Cerebellar nuclear complex (tissue), 1 donor: ENCODE measurements at places on chromosomes 11 and 22.

GRCh38 chr11:20873054-20873453, 203.7 kb downstream of the NELL1 start:
- DNase-seq, result no peak

- no peak for DNase-seq
Measured at GRCh38 chr11:72805216-72805615, 9.0 kb upstream of the ATG16L2 start.

DNA sequence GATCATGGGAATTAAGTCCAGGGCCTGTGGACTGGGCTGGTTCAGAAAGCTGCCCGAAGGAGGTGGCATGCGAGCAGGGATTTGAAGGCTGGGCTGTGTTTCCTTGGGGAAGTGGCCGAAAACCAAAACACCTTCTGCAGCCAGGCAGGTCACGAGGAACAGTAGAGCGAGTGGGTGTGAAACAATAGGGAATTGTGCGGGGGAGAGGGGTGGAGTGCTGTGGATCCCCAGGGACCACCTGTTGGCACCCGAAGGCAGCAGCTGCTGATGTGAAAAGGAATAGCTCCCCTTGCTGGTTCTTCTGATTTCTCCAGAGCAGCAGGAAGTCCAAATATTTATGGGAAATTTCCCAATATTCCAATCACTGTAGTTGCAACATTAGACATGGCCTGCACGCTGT, 24.6 kb downstream of the TP53I11 start:
- no peak for DNase-seq

- no peak for DNase-seq
Measured at GRCh38 chr11:20373568-20374209, 10.2 kb downstream of the HTATIP2 start.

GRCh38 chr22:19981171-19981960, 35.3 kb downstream of the ARVCF start:
- DNase-seq, result no peak

DNA sequence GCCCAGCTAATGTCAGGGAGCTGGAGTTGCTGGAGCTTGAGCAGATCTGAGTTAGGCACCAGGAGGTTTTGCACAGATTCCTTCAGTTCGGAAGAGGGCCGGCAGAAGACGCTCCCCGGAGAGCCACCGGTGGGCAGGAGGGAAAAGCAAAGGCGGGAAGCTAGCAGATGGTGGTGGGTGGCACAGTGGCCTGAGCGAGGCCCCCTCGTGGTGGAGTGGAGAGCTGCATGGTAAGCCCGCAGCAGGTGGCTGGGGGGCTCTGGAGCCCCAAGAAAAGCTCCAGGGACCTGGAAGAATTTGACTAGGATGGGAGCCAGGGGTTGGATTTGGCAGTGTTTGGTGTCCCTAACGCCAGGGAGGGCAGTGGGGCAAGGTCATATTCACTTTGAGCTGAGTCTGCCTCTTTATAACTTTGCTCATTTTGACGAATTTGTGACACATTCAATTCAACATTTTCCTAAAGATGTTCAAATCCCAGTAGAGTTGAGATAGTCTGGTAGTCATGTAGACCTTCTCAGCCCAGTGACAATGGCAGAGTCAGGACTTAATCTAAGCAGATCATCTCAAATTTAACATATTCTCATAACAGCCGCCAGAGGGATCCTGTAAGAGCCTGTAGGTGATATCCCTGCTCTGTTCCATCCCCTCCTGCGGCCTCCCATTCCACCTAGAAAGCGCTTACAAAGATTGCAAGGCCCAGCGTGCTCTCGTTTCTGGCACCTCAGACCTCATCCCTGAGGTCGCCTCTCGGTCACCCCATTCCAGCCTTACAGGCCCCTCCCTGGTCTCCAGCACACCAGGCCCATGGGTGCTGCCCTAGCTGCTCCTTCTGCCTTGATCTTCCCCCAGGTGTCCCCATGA, 57.9 kb downstream of the TRIM29 start:
- DNase-seq, result no peak

- DNase-seq, result no peak
Measured at GRCh38 chr11:8089791-8090510, 8.9 kb downstream of the TUB start.

DNA sequence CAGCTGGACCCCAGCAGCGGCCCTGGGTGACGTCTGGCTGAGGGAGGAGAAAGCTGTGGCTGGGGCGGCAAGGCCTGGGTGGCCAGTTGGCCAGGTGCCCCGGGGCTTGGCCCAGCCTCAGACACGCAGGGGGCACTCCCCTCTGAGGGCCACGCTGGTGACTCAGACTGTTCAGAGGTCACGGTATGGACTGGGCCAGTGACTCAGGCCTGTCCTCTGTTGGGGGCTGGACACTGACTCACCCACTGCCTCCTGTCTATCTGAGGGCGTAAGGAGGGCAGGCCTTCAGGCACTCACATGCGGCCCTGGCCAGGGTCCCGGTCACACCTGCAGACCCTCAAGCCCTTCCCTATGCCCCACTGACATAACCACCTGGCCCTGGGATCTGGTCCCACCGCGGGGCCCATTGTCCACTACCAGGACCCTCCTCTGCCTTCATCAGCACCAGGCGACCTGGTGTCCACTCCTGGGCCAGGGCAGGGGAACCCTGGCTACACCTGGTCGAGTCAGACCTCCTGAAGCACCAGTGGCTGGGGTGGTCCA, 3.7 kb upstream of the MUC5AC start:
- no peak for DNase-seq

DNA sequence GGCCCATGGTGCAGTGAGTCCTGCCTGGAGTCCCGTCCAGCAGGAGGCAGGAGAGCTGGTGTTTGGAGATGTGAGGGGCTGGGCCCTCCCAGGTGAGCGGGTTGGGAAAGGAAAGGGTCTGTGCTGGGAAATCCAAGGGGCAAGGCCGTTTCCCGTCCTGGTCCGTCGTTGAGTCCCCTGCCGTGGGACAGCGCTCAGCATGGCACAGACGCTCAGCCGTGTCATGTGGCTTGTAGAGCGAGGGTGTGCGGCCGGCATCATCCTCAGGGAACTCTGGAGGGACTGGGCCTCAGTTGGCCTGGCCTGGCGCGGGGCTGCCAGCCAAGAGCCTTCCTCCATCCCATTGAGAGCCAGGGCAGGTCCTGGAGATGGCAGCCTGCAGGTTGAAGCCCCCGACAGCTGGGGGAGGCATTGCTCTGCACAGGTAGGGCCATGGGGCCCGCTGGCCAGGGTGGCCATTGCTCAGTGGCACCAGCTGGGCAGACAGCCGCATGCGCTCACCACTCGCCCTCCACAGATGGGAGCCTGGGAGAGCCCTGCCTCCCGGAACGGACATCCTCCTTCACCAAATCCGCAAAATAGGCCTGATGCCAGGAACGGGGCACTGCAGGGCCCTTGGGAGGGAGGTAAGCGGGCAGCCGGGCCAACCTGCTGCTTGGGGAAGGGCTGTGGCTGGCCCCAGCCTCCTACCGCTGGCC, 28.7 kb downstream of the KCNQ1 start:
- DNase-seq, result no peak

DNA sequence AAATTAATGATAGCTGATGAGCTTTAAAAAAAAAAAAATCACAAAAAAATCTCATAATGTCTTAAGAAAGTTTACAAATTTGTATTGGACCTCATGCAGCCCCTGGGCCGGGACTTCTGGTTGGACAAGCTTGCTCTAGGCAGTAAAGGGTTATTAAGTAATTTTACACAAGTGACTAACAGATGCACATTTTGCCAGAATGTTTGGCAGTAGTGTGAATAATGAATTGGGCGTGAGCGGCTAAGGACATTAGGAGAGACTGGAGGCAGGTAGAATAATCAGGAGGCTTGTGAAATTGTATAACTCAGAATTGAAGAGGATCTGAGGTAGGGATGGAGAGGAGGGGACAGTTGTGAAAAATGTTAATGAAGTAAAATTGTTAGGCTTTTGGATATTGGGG, 77.4 kb downstream of the HIPK3 start:
- DNase-seq, result no peak

DNA sequence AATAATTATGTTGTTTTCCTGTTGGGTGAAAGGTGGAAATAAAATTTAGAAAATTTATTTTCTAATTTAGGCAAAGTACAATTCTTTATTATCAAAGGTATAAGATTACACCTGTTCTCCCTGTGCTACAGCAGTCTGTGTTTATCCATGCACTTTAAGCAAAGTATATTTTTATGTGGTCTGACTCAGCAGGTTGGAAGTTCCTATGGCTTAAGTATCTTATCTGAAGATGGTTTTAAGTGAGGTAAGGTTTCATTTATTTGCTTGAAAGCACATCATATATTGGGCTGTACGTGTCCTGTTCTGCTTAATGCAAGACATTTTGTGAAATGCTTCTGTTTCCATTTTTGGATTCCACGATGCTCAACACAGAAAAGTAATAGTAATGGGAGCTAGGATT, 14.6 kb downstream of the PPME1 start:
- no peak for DNase-seq

DNA sequence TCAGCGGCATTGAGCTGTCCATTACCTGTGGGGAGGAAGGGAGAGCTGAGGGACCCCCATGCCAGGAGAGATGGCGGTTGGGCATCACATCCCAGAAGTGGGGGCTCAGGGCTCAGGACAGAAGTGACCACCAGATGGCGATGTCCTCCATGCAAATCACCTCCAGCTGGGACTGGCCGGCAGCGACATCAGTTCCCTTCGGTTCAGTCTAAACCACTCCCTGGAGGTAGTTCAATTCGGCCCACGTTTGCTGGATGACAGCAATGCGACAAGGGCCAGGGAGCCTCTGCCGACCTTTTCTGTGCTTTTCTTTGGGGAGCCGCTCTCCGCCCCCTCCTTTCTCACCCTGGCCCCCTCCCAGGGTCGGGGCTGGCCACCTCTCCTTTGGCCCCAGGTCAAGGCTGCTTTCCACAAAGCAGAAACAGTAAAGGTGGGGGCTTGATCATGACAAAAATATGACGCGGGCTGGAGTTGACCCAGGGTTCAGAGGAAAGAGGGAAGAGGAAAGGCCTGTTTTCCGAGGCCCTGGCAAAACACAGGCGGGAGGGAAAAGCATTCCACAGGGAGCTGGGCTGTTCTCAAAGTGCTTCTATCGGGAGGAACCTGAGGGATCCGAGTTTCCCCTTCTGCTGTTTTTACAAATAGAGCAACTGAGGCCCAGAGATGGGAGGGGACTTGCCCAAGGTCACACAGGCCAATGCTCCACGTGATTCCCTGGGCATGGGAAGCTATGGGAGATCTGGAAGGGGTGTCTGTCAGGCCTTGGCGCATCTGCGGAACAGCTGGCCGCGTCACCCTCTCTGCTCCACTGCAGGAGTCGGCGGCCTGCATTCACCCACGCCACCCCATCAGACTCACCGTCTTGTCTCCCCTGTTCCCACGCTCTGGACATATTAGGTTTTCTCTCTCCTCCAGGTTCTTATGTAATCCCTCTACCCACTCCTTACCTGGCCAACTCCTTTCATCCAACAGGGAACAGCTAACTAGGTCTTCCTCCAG, 54.7 kb downstream of the FBXO7 start:
- DNase-seq, result no peak

GRCh38 chr11:66050581-66051231, 1.5 kb upstream of the SF3B2 start:
- no peak for DNase-seq

- peak; percentile 82 for DNase-seq
Measured at GRCh38 chr11:65540290-65541092, 15.6 kb downstream of the SCYL1 start.

GRCh38 chr11:128053981-128054931, 533.1 kb downstream of the ETS1 start:
- DNase-seq, result no peak

DNA sequence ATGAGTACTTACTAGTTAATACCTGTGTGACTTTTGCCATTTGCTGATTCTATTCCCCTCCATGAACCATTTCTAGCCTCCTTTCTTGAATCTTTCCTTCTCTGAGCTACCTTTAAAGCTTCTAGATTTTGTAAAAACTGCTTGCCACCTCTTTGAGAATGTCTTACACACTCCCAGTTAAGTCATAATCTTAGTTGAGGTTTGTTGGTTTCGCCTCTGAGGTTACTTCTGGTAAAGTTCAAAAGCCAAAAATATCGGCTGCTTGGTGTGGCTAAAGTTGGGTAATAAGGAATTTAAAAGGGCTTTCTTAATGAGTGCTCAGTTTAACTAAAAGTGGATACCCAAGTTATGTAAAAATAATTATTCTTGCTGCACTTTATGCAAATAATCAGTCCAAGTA, 10.4 kb upstream of the GLYAT start:
- no peak for DNase-seq
